ENCODE measurements at places on chromosomes 7 and 10.

- peak; percentile 93 for DNase-seq
Observed at GRCh38 chr10:88934900-88935672, 17.5 kb downstream of the ACTA2 start.

DNA sequence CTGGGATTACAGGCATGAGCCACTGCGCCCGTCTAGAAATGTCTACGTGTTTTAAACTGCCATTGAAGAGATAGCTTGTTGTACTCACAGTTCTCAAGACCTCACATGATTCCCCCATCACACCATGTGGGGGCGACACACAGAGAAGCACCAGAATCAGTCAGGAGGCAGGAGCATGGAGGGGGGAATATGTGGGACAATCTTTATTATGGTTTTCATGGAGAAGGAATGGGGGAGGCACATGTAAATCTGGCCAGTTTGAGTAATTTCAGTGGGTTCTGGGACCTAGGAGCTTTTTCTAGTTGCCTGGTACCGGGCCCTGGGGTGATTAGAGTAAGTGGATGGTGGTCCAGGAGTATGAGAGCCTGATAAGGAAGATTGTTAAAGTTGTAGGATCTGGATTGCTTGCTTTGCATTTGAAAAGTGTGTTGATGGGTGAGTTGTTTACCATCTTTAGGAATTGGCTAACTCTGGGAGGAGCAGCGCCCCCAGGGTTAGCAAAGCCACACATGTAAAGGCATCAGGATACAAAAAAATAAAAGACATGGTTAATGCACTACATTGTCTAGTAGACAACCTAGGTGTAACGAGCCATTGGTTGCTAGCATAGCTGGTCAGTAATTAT lies 85.4 kb upstream of the SLC13A1 start:
- DNase-seq = peak; percentile 18

GRCh38 chr10:61837755-61838171 lies 63.7 kb upstream of the ARID5B start:
- DNase-seq = peak; percentile 70

- no peak for DNase-seq
Observed at GRCh38 chr7:45092100-45092930, 3.5 kb upstream of the NACAD start.

GRCh38 chr10:120972259-120972658 lies 121.1 kb downstream of the WDR11 start:
- no peak for DNase-seq

DNA sequence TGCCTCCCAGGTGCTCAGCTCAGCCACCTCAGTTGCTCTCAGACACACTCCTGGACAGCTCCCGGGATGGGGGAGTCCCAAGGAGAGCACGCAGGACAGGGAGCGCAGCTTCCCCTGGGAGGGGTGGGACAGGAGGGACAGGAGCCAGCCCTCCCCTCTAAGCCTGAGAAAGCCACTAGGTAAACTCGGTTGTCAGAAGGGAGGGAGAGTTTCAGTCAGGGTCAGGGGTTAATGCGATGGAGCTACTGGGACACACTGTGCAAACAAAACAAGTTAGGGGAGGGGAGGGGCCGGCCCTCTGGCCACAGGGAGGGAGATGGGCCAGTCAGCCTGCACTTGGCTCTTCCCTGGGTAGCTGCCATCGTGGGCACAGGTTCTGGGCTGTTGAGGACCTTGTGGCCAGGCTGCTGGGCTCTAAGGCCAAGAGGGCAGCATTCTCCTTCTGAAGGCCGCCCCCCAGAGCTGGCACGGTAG lies 31.1 kb downstream of the KAZALD1 start:
- DNase-seq = no peak

DNA sequence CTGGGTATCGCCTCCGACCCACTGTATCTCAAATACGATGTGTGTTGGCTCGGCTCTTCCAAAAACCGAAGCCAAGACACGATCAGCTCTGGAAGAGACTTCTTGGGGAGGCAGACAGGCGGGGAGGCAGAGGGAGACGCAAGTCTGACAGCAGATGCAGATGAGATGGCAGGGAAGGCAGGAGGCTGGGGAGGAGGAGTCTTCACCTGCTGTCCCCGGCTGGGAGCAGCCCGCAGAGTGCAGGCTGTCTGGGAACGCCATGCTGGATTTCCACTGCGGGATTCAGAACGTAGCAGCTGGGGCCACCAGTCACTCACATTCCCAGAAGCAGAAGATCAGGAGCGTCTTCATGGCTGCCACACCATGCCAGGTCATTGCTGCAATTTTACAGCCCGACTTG lies 29.4 kb downstream of the CTBP2 start:
- no peak for DNase-seq

- no peak for DNase-seq
Observed at GRCh38 chr7:18177815-18178660, 150.4 kb upstream of the PRPS1L1 start.

DNA sequence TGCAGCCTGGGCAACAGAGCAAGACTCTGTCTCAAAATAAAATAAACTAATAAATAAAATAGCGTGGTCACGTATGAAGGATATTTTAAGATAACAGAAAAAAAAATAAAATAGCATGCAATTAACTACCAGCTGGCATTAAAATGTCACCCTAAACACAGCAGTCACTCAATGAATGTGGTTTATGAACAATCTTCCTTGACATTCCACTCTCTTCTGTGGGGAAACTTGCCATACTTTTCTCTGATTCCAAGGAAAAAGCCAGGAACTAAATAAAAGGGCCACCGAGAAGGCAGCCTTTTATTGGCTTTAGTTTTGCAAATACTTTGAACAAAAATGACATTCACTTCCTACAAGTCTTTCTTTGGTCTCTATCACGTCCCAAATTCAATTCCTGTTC lies 266.6 kb downstream of the PARD3 start:
- DNase-seq = no peak

GRCh38 chr7:5627745-5628547 lies 153.5 kb downstream of the RNF216 start:
- DNase-seq = no peak

Data from DMS53 (cell line).